ENCODE measurements at places on chromosomes 2 and 18. TPM values are rescaled to one million over a fixed set of nuclear protein-coding genes. Genes with fewer than 3 reads are reported as not detected.
A peak's percentile ranks its signal among the peaks of the same experiment; 100 is the strongest.

Gene TBR1
- not detected for total RNA-seq

Gene EDAR
- total RNA-seq: not detected

Gene SERPINB10
- total RNA-seq: not detected

Gene UBE2F
- 53.7 TPM for total RNA-seq

Gene CRYGD
- not detected for total RNA-seq

Gene HOXD10
- total RNA-seq: not detected

Gene KIDINS220
- 91.7 TPM for total RNA-seq

Gene CERKL
- not detected for total RNA-seq

Gene DLX1
- total RNA-seq: not detected

Gene KCNE4
- 11.0 TPM for total RNA-seq

DNA sequence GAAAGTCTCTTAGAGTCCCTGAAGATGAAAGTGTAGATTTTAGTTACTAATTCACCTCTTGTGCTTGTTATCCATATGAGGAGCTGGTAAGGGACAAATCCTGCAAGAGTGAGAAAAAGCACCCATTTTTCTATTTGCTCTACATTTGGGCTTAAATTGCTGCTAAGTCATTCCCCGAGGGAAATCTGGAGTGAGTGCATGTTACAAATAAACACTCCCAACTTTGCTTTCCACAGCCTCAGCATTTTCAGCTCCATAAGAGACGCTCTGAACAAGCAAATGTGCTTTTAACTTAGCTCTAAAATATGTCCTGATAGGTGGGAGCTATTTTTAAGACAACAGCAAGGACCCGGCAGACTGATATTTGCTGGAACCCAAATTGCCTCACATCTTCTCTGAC is 126.7 kb downstream of the DPP10 start:
- DNase-seq: no peak

DNA sequence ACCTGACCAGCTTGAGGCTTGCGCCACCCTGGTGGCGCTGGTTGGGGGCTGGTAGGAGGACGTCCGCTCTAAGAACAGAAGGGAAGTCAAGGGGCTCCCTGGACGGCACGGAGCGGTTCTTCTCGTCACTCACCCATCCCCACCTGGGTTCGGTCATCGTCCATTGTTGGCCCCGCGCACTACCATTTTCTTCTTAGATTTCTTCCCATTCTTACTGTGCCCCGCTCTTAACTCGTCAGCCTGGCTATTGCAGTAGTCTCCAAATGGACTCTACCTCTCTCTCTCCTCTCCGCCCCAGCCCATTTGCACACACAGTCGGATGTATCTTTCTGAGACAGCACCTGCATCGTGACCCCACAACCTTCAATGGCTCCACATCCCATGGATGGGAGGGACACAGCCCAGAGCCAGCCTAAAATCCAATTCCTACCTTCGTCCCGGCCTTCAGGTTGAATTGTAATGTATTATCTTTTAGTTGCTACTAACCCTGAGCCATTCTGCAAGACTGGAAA is 814 bp upstream of the RAB1A start:
- no peak for DNase-seq

- DNase-seq: no peak
Measured at GRCh38 chr18:47901624-47902362, 28.7 kb downstream of the SMAD2 start.

- DNase-seq: no peak
Measured at GRCh38 chr18:74370115-74370514, 54.5 kb downstream of the C18orf63 start.

- no peak for DNase-seq
Measured at GRCh38 chr18:3546106-3546505, 96.1 kb downstream of the TGIF1 start.

DNA sequence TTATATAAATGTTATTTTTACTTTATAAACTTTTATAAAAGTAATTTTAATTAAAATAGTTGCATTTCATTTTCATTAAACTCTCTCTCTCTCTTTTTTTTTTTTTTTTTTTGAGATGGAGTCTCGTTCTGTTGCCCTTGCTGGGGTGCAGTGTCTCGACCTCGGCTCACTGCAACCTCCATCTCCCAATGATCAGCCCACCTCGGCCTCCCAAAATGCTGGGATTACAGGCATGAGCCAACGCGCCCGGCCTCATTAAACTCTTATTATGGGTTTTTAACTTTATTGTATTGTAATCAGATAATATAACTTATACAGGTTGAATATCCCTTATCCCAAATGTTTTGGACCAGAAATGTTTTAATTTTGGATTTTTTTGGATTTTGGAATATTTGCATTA is 10.9 kb upstream of the NPPC start:
- no peak for DNase-seq

DNA sequence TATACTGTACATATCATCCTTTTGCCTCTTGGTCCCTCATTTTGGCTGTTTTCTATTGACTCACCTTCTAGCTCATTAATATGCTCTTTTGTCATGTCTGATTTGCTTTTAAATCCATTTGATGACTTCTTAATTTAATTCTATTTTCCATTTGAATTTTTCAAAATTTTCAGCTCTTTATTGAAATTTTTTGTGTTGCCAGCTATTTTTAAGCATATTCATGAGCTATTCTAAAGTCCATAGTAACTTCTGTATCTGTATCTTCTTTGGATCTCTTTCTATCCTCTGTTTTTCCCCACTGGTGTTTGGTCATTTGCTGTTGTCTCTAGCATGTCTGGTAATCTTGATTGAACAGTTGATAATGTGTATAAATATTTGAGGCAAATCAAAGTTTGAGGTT is 227.8 kb downstream of the NDUFA10 start:
- DNase-seq: no peak

DNA sequence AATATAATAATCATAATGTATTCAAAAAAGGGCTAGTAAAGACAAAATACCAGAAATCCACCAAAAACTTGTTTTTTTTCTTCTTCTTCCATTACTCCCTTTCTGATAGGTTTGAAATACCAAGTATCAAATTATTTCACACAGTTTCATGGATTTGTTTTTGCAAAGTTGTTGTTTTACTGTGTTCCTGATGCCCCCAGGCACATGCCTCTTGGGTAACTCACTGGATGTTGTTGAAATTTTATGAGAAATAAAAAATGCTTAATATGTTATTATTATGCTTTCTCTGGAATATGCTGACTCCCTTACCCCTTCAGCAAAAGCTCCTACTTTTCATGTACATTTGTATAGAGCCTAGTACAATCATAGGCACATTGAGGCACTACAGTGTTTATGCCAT is 419.6 kb downstream of the NRXN1 start:
- no peak for DNase-seq

DNA sequence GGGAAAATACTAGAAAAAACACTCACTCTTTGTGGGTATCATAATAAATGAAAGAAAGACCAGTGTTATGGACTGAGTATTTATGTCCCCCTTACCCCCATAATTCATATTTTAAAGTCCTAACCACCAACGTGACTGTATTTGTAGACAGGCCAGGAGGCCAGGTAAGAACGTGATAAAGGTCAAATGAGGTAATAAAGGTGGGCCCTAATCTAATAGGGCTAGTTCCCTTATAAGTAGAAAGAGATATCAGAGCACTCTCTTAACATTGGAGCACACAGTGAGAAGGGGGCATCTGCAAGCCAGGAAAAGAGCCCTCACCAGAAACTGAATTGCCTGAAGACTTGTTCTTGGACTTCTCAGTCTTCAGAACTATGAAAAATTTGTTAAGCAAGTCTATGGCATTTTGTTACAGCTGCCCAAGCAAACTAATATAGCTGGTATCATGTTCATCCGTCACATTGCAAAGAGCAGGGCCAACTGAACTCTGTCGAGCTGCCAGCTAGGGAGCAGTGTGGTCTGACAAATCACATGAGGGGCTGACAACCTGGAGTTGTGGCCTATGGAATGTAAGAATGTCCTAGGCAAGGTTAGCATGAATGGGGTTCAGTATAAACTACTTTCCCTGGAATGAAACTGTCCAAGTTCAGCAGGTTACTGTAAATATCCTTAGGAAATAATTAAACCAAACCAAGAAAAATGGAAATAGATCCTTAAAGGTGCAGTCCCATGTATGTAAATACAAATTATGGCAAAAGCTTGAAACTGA is 280.9 kb downstream of the ZNF385B start:
- DNase-seq: peak; percentile 15

DNA sequence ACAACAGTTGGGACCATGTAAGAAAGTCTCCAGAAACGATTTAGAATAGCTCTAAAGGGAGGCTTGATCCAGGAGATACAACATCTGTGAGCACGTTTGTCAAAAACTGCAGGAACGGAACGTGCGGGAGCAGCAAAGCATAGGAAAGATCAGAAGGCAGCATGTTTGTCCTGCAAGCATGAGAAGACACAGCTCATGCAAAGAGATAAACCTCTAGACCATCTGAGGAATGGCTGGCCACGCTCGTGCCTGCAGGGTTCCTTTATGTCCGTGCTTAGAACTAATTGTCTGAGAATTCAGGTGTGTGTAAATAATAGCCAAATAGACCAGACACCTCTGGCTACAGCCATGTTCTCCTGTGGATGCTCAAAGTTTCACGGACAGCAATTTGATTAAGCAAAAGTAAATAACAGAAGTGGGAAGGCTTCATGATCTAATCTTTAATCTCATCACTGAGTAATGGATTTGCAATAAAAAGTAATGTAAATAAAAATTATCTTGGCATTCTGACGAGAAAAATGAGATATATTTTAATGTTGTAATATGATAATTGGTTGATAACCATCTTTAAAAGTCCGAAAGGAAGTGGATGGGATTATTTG is 534.8 kb upstream of the CDH7 start:
- no peak for DNase-seq
